ENCODE measurements at places on chromosomes 16 and 17. TPM values are rescaled to one million over a fixed set of nuclear protein-coding genes. Genes with fewer than 3 reads are reported as not detected.

Gene DNAH9
- total RNA-seq: not detected

Gene HASPIN
- 24.6 TPM for total RNA-seq

Gene VTN
- total RNA-seq: 0.35 TPM

Gene VPS9D1
- total RNA-seq: 1.6 TPM

Gene CSH2
- not detected for total RNA-seq
